ENCODE measurements at places on chromosomes 3 and 15. TPM values are rescaled to one million over a fixed set of nuclear protein-coding genes. Genes with fewer than 3 reads are reported as not detected.

GRCh38 chr15:69914960-69915359, 182.8 kb downstream of the TLE3 start:
- DNase-seq = no peak

DNA sequence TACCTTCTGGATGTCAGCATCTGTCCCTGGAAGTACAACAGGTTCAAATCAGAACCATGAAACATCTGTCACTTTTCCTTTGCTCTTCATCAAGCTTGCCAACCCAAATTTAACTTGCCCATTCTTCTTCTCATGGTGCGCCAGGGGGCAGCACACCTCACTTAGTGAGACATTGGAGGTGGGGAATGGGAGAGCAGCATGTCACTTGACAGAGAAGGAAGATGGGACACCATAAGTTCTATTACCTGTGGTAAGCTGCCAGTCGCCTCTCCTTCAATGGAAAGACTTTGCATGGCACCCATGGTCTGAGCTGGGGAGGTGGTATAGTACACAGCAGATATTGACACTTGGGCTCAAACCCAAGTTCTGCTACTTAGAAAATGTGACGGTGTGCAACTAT, 2.9 kb downstream of the SCN5A start:
- no peak for DNase-seq

- no peak for DNase-seq
These were observed 40.1 kb downstream of the REC114 start for GRCh38 chr15:73483053-73483452.

DNA sequence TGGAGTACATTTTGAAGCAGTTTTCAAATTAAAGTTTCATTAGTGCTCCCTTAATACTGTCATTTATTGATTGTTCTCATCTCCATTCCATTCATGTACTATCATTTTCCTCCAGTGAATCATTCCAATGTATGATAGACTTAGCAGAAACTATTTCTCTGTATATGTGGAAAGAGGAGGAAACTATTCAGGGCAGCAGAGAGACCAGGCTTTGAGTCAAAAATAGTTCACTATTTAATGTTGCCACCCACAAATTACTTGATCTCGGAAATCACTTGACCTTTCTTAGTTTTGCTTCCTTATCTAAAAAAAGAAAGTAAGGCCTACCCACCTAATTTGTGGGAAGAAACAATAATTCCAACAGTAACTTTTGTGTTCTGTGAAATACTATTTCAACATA, 610.5 kb upstream of the ZNF385D start:
- no peak for DNase-seq

DNA sequence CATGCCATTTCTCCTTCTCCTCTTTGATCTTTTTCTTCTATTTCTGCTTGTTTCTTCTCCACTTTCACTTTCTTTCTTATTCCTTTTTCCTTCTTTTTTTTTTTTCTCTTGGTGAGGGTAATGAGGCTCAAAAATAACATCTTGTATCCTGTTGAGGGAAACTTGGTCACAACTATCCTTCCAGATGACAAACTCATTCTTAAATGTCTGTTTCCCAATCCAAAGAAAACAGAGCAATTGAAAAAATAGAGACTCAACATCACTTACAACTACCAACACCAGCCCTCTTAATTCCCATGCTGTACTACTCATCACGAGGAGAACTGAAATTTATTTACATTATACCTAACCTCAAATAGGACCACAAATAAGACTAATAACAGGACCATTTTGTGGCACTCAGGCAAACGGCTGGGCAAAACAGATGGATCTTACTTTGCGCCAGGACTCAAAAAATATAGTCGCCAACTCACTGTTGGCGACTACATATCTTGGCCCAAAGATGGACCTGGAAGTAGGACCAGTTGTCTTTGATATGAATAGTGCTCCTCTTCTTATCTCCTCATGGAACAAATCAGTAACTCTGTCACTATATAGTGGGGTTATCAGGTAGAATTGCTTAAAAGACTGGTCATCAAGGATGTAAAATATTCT, 343.9 kb downstream of the ZBTB20 start:
- DNase-seq = no peak

DNA sequence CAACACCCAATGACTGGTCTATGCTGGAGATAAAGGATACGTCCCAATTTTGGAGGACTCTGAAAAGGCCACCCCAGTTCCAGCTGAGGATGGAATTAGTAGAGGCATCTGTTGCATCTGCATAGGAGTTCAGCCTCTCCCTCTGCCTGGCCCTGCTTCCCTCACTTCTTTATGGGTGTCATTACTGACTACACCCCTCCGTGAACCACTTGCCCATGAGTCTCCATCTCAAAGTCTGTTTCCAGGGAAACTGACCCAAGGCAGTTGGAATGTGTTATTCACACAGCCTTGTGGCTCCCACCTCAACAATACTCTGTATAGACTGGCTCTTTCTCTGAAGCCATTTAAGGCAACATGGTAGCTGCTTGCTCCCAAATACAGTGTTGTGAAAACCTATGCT, 21.4 kb upstream of the PCOLCE2 start:
- no peak for DNase-seq

DNA sequence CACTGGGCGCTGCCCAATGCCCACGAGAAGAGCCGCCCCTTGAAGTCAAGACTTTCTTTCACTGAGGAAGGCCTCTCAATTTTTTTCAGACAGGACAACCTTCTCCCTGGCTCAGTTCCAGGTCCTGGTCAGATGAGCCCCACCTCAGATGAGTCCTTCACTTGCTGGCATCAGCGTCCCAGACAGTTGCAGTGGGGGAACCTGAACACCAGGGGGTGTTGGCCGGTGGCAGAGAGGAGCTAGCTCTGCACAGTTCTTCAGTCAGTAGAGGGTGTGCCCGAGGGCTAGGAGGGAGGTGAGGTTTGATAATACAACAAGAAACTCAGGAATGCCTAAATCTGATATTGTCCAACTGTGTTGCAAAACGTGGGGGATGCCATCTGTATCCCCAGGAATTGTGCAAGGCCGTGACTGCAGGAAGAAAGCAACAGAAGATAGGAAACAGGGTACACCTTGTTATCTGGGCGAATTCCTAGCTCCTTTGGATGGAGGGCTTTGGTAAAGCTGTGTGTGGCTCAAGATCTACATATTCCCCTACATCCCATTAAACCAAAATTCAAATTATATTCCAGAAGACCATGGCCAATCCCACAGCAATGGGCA, 34.3 kb downstream of the CCR3 start:
- DNase-seq = peak; percentile 4

DNA sequence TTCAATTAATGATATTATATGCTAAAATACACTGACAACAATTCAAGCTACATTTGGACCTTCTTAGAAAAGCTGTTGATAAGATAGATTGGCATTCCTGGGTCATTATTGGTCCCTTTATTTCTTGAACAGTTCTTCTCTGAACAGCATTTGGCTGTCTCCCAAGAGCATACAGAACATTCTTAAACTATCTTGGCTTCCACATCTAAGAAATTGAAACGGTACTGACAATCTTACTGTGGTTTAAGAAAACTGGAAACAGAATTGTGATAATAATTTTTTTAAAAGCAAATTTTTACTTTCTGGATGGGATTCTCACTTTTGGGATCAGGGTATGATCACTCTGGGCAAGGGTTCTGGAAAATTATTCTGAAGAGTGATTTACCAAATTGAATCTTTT, 161.7 kb upstream of the ZNF385D start:
- DNase-seq = no peak

DNA sequence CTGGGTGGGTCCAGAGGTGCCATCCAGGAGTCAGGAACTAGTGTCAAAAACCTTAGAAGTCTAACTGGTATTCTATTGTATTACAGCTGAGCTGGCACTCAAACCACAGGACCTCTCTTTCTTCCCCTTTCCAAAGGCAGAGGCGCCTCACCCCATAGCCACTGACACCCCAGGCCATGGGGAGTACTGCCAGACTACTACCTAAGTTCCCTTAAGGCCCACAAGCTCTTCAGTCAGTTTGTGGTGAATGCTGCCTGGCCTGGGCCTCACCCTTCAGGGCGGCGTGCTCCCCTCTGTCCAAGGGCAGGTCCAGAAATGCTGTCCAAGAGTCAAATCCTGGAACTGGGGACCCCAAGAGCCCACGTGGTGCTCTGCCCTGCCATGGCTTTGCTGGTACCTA, 43.0 kb upstream of the FGF7 start:
- DNase-seq = no peak

DNA sequence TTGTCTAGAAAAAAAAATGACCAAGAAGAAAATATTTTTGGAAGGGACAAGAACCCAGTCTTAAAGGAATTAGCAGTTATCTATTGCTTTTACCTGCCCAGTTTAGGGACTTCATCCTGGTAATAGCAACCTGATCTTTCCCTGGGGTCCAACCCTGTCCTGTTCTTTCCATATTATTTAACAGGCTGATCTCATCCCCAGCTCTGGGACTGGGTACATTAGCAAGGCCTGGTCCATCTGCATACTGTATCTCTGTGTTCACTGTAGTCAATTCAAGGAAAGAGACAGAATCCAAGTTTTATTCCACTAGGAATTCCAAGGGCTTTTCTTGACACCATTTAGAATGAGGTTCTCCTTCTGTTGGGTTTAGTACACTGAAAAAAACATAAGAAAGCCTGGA, 191.7 kb upstream of the GADL1 start:
- no peak for DNase-seq

DNA sequence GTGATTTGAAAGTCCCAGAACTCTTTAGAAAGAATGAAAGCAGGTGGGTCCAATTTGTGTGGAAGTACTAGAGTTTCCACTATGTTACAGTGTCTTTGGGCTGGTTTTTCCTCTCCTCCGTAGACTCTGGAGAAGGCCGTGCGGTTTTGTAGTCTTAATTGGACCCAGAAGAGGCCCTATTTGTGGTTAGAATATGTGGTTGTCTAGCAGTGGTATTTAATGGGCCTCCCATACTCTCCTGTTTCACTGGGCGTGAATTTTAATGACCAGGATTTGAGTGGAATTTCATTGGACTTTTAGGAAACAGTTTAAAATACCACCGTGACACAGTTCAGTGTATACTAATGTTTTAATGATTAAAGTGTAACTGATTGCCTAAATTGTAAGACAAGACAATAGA, 182.3 kb downstream of the BBX start:
- no peak for DNase-seq

DNA sequence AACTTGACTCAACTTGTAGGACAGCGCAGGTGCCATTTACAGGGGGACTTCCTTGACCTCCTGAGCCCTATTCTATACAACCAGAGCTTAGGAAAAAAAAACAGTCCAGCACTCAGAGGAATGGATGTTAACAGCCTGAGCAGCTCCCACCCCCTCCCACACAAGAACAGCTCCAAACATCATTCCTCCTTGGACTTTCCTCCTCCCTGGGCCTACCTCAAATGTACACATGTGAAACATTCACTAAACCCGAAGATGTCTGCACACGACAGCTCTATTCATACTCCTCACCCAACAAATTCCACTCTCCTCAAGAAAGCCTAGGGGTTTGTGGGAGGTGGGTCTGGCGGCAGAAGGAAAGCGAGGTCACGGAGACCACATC, 503 bp upstream of the ATRIP start:
- no peak for DNase-seq

DNA sequence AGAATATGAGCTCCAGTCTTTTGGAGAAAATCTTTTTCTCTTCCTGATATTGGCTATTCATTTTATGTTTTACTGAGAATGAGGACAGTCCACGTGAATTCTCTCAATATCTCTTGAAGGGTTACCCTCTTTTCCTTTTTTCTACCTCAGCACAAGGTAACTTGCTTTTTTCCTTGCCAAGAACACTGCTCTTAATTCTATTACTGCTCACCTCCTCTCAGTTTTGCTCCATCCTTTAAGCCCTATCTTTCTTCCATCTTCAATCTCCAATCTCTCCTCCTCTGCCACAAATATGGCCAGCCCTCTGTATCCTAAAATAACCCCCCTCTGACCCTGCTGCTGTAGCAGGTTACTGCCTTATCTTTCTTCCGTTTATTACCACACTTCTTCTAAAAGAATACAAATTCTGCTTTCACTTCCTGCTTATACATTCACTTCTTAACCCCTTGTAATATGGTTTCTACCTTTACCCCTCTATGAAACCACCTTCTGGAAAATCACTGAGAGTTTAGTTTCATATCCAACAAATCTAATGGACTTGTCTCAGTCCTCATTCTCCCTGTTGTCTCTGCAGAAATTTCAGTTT, 89.0 kb downstream of the NFKBIZ start:
- DNase-seq = no peak

DNA sequence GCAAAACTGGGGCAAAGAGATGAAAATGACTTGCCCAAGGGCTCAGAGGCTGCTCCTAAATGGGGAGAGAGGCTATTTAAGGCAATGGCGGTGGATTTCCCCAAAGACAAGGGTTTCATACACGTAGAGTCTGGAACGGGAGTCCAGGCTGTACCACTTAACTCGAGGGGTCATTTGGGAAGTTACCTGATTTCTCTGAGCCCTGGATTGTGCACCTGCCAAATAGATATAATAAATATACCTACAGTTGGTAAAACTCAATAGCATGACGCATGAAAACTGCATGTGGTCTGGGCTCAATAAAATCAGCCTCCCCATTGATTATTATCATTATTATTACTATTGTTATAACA, 1.3 kb upstream of the ITPR1 start:
- no peak for DNase-seq

GRCh38 chr15:59298225-59298853, 74.3 kb downstream of the MYO1E start:
- no peak for DNase-seq

- DNase-seq = no peak
These were observed 17.8 kb upstream of the MAP4 start for GRCh38 chr3:48034000-48034516.

DNA sequence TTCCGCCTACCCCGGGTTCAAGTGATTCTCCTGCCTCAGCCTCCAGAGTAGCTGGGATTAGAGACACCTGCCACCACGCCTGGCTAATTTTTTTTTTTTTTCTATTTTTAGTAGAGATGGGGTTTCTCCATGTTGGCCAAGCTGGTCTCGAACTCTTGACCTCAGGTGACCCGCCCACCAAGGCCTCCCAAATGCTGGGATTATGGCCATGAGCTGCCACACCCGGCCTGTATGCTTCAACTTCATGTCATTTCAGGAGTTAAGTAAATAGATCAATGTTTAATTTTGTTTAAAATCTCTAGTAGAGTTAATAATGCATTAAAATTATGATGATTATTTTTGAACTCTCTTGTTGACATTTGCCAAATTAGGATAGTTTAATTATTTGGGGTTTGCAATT, 121.1 kb upstream of the ALDH1A3 start:
- no peak for DNase-seq

GRCh38 chr3:19945969-19946831, 697 bp upstream of the RAB5A start:
- DNase-seq = no peak

Gene TCF12
- 63.6 TPM for total RNA-seq

Gene TMEM40
- not detected for total RNA-seq

Gene ELL3
- total RNA-seq = not detected

Gene POTEB
- total RNA-seq = not detected

Data from MG63 (cell line).